ENCODE measurements at places on chromosomes 4 and X.

DNA sequence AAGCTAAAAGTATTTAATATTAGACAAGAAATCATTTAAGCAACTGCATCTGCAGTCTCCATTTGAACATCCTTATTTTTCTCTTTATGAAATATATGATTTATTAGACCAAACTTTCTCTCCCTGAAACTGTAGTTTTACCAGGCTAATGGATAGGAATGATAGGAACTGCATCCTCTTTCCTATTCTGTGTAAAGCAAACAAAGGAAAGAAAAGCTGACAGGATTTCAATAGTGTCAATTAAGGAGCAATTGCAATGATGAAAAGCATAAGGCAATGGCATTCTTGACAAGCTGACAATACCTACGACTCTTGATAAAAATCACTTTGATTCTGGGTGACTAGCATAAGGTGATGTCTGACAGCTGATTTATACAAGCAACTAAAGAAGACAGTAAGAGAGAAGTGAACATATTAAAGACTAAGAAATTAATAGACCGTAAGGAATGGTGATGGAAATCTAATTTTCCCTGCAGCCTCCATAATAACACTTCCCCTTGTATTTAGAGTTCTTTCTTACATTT is 502.5 kb downstream of the TECRL start:
- DNase-seq: no peak

GRCh38 chr4:47968847-47969246 is 47.6 kb downstream of the CNGA1 start:
- no peak for DNase-seq

DNA sequence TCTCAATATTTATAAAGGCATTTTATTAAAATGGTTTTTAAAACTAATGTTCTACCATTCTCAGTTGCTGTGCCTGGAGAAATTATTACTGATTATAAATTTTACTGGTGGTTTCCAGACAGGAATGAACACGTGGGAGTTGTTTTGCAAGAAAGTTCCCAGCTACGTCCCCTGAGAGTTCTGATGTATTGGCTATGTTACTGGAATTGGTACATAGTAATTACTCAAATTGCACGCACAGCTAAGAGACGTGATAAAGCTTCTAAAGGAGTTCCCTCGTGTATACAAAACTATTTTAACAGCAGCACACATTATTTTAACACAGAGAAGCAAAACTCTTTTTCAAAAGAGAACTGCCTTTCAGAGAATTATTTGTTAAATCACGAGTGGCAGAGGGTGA is 292.2 kb downstream of the NLGN4X start:
- peak; percentile 0 for DNase-seq

DNA sequence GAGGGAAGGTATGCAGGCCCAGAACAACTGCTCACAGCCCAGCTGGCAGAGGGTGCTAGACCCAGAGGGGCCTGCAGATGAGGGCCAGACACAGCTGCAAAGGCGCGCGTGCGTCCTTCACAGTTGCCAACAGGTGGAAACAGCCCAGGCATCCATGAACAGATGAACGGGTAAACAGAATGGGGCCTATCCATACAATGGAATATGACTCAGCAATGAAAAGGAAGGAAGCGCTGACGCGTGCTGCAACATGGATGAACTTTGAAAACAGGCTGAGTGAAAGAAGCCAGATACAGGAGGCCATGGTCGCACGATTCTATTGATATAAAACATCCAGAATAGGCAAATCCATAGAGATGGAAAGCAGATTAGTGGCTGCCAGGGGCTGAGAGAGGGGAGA is 83.1 kb upstream of the DDX3X start:
- DNase-seq: no peak

- no peak for DNase-seq
Measured at GRCh38 chrX:63354484-63354883, 3.4 kb upstream of the SPIN4 start.

GRCh38 chr4:92497141-92497540 is 193.4 kb downstream of the GRID2 start:
- DNase-seq: no peak

DNA sequence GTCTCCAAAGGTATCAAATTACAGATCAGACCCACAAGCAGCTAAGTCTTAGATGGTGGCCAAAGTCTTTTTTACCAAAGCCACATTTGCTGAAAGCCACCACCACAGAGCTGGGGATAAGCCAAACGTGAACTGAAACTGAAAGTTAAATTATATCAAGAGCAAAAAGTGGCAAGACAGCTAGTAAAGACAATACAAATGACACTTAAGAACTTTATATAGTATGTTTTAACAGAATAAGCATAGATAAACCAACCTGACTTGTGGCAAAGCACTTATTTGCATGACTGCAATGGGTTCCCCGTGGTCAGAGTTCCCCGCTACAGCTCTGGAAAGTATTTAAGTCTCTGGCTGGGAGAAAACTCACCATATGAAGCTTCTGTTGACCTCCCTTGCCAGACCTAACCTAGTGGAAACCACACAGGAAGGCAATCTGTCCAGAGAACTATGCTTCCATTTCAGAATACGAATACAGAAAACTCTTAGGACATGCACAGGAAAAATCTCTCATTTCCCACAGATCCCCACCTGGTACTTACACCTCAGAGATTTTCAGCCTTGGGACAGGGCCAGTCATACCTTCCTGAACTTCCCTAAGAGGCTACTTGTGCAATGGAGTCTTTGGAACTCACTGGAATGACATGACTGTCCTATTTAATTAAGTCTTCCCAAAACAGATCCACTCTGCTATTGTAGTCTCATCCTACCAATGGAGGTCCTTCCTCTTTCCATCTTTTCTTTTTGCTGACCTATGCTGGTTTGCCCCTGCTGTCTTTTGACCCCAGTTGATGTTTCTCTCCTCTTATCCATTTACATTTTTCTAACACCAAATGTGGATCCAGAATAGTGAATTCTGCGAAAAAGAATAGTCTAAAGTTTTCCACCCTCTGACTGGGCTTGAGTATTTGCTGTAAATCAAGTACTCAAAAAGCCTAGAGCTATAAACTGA is 225.1 kb downstream of the NR3C2 start:
- no peak for DNase-seq

DNA sequence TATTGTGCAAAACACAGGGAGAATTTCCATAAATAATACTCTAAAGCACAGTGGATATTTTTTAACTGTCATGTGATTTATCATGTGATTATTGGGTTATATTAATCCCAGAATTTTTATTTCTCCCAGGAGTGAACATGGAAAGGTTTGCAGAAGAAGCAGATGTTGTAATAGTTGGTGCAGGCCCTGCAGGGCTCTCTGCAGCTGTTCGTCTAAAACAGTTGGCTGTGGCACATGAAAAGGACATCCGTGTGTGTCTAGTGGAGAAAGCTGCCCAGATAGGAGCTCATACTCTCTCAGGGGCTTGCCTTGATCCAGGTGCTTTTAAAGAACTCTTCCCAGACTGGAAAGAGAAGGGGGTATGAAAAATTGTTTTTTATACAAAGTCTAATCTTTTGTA is 10.0 kb downstream of the ETFDH start:
- DNase-seq: no peak

GRCh38 chr4:129344058-129344457 is 248.1 kb downstream of the C4orf33 start:
- peak; percentile 30 for DNase-seq

DNA sequence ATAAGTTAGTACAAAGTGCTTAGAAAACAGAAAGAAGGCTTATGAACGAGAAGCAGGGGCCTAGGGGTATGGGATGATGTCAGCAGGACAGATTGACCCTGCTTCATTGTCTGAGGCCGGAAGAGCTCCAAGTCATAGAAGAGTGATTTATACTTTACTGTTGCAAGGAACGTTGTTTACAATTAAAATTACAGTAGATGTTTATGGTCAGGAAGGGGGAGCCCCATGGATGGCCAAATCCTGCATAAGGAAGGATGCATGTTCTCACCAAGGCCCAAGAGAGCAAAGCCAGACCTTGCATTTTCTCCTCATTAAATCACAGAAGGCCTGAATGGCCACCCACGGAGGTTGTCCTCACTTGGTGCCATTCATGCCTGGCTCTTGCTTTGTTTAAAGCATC is 115.3 kb downstream of the LDB2 start:
- DNase-seq: no peak

GRCh38 chr4:13733817-13734216 is 106.3 kb upstream of the BOD1L1 start:
- no peak for DNase-seq

- DNase-seq: peak; percentile 21
Measured at GRCh38 chr4:51858605-51859202, 15.8 kb downstream of the DCUN1D4 start.

DNA sequence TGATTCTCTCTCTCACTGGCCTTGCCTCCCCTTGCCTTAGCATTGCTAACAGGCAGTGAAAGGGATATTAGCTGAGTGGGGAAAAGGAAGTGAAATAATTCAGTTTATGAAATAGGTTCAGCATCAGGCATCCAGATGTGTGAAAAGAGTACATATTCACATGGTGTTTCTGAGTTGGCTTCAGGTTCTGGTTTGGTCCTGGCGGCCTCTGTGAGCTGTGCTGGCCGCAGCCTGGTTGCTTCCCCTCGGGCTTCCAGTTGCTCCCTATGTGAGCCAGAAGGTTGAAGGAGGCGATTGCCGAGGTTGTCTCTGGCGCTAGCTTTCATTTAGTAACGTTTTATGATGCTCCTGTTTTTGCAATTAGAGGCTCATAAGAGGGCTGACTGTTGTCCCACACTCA is 99.1 kb upstream of the TLR2 start:
- DNase-seq: peak; percentile 62

GRCh38 chrX:100358766-100359165 is 51.3 kb downstream of the PCDH19 start:
- no peak for DNase-seq

DNA sequence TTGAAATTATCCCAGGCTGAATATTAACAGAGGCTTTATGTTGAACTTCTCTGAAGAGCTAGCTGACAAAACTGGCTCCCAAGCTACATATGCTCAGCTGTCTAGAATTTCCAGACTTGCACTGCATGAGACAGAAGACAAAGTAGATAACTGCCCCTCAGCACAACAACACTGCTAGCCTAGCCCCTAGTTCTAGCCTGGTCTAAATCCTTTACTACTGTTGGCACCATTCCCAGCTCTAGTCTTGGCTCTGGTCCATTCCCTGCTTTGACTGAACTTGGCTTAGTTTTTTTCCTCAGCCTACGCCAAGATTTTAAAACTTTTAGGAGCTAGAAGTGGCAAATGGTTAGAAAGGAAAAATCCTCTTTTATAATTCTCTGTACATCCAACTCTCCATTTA is 7.6 kb upstream of the OPHN1 start:
- DNase-seq: peak; percentile 18

DNA sequence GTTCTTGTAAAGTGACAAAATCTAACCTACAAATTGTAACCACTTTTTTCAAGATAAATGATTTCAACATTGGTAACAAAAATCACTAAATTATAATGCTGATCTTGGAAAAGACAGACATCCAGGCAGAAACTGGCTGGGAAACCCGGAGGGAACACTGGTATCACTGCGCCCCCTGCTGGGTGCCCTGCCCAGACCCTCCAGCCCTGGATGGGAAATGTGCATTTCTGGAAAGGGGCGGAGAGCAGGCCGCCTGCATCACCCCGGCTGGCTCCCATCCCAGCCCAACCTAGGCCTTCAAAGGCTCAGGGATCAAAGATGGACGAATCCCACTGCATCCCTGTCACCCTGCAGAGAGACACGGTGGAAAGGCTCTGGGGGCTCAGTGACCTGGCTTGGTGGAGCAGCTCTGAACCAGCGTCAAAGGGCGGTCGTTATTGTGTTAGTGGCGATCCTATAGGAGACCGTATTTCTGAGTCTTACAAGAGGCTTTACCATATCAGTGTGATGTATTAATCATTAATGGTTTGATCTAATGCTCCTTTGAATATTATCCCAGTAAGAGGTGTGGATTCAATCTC is 37.3 kb downstream of the ACOX3 start:
- peak; percentile 95 for DNase-seq

GRCh38 chr4:18858229-18858922 is 836.8 kb upstream of the LCORL start:
- DNase-seq: no peak

DNA sequence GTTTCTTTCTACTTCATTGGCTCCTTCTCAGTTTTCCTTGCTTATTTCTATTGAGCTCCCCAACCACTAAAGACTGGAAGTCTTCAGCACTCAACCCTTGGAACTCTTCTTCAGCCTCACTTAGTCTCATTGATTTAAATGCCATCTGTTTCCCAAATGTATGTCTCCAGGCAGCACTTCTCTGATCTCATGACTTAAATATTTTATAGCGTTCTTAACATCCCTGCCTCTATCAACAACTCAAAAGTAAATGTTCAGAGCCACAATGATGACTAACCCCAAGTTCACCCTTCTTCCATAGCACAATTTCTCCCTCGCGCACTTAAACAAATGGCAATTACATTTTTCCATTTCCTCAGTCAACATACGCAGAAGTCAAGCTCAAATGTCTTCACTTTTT is 1393.3 kb downstream of the ARAP2 start:
- no peak for DNase-seq

- no peak for DNase-seq
Measured at GRCh38 chrX:40542208-40542607, 38.6 kb upstream of the ATP6AP2 start.

- DNase-seq: no peak
Measured at GRCh38 chr4:95018785-95019184, 261.0 kb downstream of the BMPR1B start.

GRCh38 chr4:101669138-101669831 is 121.2 kb upstream of the BANK1 start:
- DNase-seq: no peak

- DNase-seq: no peak
Measured at GRCh38 chr4:10061650-10062415, 40.5 kb upstream of the SLC2A9 start.

DNA sequence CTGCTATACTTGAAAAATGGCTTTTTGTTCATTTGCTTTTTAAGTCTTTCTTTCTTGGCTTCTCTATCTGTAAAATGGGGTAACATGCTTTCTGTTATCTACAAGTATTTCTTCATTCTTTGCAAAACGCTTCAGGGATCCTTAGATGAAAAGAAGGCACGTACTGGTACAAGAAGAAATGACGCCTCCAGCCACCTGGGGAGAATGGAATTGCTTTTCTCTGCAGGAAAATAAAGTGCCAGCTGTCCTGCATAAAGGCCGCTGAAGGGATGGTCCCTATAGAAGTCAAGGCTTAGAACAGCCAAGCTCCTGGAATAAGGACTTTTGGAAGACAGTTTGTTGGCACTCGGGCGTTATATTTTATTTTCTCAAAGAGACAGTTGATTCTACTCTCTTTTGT is 210.8 kb upstream of the RASGEF1B start:
- no peak for DNase-seq

- no peak for DNase-seq
Measured at GRCh38 chr4:6435010-6435409, 37.4 kb downstream of the PPP2R2C start.

GRCh38 chr4:65302145-65302544 is 368.1 kb downstream of the EPHA5 start:
- no peak for DNase-seq

GRCh38 chrX:38694394-38694793 is 106.9 kb upstream of the MID1IP1 start:
- no peak for DNase-seq

Measured in GM03348 (cell line).